C1 segment of cervical spinal cord (tissue), 14 donors: ENCODE measurements at places on chromosomes 5 and 9.

GRCh38 chr5:81898403-81898802, 73.4 kb upstream of the ATG10 start:
- no peak for DNase-seq

GRCh38 chr5:2752821-2753439, 1.5 kb upstream of the IRX2 start:
- DNase-seq: no peak

- no peak for DNase-seq
These were observed 39.3 kb downstream of the GARNL3 start for GRCh38 chr9:127303830-127304229.

DNA sequence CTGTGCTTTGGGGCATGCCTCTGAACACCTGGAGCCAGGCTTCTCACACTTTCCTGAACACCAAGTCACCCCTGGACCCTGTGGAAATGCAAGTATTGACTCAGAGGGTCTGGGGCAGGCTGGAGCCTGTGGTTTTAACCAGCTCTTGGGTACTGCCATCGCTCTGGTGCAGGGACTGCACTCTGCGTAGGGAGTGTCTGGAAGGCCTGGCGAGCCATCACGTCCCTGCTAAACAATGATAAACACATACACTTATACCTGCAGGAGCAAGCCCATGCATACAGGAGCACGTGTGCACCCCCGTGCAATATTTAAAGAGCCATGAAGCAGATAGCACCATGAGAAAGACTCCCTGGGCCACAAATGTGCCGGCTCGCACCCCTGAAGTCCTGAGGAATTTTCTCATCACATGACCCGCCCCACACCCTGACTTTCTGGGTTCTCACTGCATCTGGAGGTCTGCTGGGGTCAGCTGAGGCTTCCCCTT, 267.7 kb downstream of the GADD45G start:
- DNase-seq: no peak

GRCh38 chr9:3281399-3281798, 244.4 kb downstream of the RFX3 start:
- DNase-seq: no peak

DNA sequence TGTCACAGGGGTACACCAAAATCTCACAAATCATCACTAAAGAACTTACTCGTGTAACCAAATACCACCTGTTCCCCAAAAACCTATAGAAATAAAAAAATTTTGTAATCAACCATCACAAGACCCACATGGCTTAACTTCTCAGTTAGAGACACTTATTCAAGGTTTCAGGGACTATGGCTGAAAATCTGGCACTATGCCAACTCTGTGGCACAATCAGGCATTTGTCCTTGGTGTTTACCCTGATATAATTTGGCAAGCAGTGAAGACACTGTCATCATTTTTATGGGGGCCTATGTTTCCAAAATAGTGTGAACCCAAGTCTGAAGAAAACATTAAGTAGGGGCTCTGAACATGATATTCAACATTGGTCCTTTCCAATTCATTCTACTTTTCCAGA, 59.0 kb downstream of the ZNF622 start:
- no peak for DNase-seq

- DNase-seq: no peak
These were observed 590.9 kb downstream of the CAAP1 start for GRCh38 chr9:26301659-26302058.

- DNase-seq: peak; percentile 17
These were observed 831 bp downstream of the KLHL3 start for GRCh38 chr5:137734962-137735554.

GRCh38 chr9:93127395-93127911, 6.6 kb downstream of the NINJ1 start:
- DNase-seq: peak; percentile 71

DNA sequence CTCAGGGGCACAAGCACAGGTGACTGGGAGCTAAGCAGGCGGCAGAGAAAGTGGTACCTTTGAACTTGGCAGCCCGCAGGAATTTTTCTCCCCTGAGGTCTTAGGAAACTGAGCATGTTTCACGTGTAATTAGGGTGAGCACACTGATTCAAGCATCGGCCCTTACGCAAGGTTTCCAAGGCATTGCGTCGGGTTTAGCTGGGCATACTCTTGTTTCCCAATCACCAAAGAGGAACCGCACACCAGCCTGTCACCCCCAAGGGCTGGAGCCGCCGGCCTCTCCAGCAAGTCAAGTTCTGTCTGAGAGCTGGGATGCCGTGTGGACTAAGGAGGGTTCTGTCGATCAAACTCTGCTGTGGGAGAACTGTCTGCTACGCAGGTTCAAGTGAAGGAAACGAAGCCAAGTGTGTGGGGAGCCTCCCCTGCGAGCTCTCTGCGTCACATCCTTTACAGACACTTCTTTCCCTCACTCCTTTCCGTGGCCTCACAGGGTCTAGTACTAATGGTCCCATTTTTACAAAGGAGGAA, 53.0 kb downstream of the ERGIC1 start:
- DNase-seq: no peak

DNA sequence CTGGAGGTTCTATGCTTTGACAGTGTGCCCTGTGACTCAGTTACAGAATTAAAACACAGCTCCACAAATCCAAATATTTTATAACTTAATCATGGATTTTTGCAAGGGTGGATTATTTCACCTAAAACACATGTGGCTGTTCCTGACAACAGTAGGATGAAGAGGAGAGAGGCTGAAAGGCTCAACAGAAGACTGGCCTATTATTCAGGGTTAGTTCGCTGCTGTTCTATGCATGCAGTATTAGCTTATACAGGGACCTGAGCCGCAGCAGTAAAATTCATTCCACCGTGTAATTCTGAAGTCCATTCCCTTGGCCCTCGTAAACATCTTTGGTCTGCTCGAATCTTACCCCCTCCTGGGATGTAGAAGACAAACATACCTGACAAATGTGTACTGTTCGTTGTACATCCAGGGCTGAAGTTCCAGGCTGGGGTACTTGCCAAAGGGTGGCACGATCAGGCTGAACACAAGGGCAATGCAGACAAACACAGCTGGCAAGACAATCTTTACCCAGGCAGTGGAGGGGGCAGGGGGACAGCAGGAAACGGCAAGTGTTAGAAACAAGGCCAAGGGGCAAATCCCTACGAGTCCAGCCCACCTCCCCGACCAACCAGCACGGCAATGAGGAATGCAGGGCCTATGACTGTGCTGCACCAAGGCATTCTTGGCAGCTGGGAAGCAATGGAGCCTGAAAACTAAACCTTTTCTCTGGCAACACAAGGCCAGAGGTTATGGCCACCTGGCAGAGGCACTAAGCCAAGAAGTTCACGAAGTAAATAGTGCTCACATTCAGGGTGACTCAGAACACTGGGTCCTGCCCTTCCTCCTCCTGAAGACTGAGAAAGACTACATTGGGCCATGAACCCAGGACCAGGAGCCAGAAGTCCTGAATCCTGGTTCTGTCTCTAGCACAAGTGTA, 46.8 kb downstream of the NIPSNAP3B start:
- DNase-seq: no peak

GRCh38 chr9:97761056-97761598, 64.0 kb upstream of the XPA start:
- DNase-seq: no peak
